ENCODE measurements at places on chromosomes 2 and 18.

DNA sequence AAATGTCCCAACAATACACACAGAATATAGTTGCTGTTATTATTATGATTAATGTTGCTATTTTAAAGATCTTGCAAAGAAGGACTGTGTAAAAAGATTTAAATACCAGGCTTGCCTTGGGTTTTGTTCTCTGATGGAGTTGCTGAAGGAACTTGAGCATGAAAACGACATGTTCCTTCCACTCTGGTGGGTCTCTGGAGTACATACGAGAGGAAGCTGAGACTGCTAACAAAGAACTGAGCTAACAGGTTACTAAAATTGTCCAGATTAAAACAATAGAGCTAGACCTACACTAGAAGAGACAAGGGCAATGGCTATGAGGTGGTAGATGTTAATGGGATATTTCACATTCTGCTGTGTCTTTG lies 612.2 kb downstream of the TSN start:
- DNase-seq = no peak

- DNase-seq = no peak
Observed at GRCh38 chr2:109134741-109135358, 5.8 kb downstream of the SH3RF3 start.

DNA sequence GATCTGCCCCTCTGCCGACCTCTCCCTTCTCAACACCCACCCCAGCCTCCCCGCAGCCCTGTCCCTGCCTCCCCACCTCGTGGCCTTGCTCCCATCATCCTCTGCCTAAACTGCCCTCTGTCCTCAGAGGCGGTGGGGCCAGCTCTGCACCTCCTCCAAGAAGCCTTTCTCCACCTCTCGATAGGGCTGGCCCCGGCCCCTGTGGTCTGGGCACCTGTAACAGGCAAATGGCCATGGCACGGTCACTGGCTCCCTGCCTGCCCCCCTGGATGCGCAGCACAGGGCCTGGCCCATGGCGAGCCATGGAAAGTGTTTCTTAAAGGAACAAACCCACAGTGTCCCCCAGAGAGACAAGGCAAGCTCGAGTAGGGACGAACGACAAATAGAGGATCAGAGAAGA lies 42.0 kb downstream of the MYO7B start:
- DNase-seq = no peak

DNA sequence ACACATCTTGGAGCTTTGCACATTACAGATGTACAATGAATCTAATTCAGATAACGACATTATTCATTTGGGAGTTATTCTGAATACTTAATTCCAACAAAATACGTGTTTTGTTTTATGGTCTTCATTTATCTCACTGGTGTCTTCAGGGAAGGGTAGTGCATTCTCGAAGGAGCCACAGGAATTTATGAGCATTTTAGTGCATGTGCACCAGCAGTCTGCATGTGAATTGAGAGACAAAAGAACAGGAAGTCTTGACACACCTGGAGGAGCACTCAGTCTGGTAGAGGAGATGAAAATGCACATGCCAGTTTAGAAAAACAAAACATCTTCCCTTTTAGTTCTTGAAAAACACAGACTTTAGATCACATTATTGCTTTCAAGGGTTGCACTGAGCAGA lies 228.7 kb downstream of the LRATD1 start:
- no peak for DNase-seq

DNA sequence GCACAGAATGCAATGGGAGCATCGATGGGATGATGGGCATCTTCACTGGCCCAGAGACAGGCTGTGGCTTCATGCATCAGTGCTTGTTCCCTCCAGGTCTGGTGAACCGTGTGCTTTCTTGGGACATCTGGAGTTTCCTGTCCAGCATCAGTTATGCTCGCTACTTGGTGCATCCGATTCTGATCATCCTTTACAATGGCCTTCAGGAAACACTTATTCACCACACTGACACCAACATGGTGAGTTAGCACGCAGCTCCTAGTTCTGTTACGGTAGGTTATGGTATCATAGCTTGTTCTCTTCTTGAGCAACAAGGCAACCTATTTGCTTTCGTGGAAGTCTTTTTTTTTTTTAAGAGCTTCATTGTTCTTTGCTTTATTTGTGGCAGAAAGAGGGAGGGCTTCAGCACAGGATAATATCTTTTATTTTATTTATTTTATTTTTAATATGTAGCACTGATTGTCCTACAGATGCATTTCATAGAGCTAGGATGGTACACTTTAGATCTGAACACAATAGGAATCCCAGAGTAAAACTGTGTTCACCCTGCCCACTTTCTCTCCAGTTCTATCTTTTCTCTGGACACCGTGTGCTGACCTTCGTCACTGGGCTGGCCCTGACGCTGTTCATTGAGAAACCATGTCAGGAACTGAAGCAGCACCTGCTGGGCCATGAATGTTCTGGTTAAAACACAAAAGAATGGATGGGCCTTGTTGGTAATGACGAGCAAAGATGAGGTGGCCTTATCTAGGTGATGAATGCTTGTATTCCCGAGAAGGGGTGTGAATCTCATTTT lies 71.2 kb upstream of the SEC11C start:
- DNase-seq = no peak

DNA sequence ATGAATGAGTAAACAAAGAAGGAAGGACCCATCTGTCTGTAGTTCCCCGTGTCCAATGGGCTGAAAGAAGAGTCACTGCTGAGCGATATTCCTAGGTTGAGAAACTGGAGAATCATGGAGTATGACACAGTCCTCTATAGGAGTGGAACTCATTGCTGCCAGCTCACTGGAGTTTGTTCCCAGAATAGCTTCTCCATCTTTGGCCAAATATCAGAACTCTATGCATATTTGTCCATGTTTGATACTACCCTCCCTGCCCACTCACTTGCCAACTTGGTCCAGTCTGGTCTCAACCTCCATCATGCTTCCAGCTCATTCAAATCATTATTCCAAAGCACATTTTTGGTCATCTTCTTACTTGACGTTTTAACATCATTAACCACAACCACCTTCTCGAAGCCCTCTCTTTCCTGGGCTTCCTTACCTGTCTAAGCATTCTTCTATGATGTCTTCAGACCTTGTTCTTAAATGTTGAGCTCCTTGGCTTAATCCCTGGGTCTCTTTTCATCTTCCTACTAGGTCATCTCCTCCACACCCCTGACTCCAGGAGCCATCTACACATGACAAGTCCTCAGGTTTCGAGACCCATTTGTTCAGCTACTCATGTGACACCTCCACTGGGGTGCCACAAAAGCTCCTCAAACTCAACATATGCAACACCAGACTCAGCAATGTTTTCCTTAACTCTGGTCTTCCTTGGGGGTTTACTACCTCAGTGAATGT lies 221.6 kb downstream of the MYCN start:
- DNase-seq = no peak

DNA sequence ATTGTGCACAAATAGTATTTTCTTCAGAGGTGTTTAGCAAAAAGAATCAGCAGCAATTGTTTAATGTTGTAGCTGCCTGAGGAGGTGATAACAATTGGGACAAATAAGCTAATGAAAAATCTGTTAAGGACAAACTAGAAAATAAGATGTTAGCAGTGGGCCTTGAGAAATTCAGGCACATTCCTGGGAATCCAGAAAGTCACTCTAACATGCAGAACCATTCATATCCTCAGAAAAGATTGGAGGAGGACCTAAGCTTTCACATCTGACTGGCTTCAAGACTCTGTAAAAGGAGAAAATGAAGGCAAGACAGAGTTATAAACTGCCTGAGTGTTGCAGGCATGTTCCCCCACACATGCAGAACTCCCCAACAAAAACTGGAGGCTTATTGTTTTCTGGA lies 353.5 kb upstream of the RGPD4 start:
- DNase-seq = no peak

GRCh38 chr2:61537277-61537949 lies 743 bp downstream of the XPO1 start:
- DNase-seq = no peak

GRCh38 chr18:76997951-76998808 lies 134.4 kb downstream of the MBP start:
- DNase-seq = no peak

DNA sequence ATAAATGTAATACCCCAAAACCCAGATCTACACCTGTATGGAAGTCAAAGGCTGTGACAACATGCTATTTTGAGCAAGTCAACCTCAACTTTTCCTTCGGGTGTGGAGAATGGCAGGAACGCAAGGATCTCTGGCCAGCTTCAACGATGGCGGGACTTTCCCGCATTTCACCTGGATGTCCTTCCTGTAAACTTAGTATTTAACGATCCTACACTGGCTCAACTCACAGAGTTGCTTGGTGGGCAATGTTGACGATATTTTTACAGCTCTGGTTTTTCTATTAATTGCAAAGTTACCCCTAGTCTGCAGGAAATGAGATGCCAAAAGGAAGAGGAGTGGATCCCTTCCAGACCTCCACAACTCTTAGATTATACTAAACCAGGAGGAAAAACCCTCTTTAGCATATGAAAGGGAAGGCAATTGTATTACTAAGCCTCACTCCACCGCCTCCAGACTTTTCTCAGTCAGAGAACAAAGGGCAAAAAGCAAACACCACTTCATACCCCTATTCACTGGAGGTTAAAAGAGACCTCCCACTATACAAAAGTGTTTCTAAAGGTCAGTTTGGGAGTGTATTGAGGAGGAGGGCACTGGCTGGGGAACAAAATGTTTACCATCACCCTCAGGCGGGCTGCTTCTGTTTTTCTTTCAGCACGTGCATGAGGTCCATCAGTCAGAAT lies 56.5 kb upstream of the ACVR1 start:
- DNase-seq = no peak

- DNase-seq = no peak
Observed at GRCh38 chr2:64869126-64869525, 120.1 kb upstream of the SLC1A4 start.

DNA sequence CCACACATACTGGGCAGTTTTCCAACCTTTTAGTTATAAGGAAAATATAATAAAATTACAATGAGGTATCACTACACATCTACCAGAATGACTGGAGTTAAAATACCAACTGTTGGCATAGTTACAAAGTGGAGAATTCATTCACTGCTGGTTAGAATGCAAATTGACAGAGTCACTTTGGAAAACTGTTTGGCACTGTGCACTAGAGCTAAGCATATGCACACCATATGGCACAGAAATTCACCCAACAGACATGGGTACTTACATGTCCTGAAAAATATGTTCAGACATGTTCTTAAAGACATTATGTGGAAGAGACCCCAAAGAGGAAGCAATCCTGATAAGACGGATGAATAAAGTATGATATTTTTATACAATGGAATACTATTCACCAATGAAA lies 686.1 kb upstream of the RAB6C start:
- no peak for DNase-seq

- DNase-seq = no peak
Observed at GRCh38 chr2:215594766-215595165, 158.9 kb upstream of the FN1 start.
